ENCODE measurements at places on chromosomes 4 and X. TPM values are rescaled to one million over a fixed set of nuclear protein-coding genes. Genes with fewer than 3 reads are reported as not detected.
A peak's percentile ranks its signal among the peaks of the same experiment; 100 is the strongest.

SMIM10L2A gene
- total RNA-seq: 0.42 TPM

GRCh38 chr4:184228056-184228705 is 10.5 kb upstream of the ENPP6 start:
- DNase-seq: no peak

DNA sequence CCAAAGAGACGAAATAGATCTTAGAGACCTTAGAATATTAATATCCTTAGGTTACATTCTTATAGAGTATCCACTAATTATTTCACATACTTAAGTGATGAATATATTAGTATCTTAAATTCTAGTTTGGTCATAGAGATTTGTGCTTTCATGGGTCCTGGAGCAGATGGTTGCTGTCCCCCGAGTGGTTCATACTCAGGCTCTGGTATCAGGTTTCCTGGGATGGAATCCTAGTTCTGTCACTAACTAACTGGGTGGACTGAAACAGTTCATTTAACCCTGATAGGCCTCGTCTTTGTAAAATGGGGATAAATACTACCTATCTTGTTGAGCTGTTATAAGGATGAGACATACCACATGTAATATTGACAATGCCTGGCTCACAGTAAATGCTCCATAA is 264.6 kb downstream of the TENM3 start:
- DNase-seq: no peak

ZCCHC12 gene
- total RNA-seq: 0.15 TPM

GRCh38 chrX:123859409-123859845 is 426 bp upstream of the XIAP start:
- DNase-seq: peak; percentile 90
